ENCODE measurements at places on chromosomes 3 and 15. TPM values are rescaled to one million over a fixed set of nuclear protein-coding genes. Genes with fewer than 3 reads are reported as not detected.

GRCh38 chr3:151468284-151468917, 7.5 kb upstream of the IGSF10 start:
- peak; percentile 81 for DNase-seq

Gene ROBO1
- total RNA-seq = 25.3 TPM

Gene PAQR9
- total RNA-seq = not detected

DNA sequence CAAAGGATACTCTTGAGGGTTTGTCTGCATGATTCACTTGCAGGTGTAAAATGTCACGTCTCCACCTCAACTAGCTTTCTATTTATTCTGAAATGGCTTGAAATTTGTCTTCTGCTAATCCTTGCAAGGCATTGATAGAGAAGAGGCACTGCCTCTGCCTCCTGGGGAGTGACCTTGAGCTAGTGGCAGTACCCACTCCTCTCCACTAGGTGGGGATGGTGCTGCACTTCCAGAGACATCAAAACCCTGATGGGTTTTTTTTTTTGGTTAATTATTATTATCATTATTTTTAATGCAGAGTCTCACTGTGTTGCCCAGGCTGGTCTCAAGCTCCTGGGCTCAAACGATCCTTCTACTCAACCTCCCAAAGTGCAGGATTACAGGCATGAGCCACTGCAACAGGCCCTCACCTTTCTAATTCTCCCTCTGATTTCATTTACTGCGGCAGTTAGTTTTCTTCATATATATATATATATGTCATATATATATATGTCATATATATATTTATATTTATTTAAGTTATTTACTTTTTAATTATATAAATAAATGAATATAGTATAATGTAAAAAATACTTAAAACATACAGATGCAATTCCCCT, 117.6 kb upstream of the EIF1B start:
- DNase-seq = peak; percentile 69

DNA sequence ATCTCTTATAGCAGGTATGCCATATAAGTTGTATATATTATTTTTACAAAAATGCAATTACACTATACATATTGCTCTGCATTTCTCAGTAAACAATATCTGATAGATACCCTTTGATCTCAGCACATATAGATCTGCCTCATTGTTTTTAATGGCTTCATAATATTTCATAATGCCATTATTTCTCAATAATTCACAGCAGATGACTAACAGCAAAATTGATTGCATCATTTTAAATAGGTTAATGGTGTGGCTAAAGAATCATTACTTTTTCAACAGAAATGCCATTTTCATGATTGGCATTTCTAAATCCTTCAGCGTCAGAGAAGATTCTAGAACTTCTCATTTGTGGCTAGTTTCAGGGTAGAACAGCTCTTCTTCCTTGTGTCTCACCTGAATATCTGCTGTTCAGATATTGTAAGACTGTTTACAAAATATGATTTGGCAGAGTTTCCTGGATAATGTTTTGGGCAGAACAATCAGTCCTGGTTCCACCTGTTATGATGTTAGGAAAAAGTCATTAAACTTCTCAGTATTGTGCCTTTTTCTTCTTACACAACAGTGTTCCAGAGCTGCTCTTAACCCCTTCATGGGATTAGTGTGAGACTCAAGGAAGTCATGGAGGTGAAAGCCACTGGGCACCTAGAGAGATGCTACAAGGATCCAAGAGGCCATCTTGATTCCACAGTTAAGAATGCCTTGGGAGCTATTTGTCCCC, 397.6 kb upstream of the THBS1 start:
- no peak for DNase-seq

DNA sequence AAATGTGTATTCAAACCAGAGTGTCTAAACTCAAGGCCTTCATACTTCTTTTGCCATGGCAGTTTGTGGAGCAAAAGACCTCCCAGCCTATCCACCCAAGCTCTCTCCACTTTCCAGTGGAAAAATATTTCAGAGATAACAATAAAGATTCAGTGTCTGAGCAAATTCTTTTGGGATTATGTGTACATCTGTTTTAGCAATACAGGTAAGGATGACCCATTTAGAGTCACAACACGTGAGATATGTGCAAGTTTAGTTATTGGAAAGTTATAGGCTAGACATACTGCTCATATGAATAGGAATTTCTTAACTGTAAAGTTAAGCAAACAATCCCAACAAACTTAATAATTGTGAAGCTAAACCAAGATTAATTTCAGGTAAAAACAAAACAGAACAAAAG, 174.5 kb upstream of the LRIG1 start:
- DNase-seq = peak; percentile 48

DNA sequence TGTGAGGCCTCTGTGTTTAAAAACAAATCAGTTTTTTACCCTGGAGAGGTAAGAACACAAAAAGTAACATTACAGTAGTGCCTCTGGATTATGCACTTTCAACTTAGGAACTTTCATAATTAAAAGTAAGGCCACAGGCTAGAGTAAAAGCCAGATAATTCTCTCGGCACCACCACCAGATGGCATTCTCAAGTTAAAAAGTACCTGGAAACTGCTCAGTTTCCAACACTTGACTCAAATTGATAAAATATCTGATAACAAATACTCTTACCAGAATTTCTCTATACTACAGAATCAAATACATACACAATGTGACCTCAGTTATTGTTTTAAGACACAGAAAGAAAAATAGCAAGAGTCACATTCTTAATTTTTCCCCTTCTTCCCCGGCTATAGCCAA, 19.9 kb downstream of the SPICE1 start:
- DNase-seq = peak; percentile 61

- DNase-seq = peak; percentile 46
Observed at GRCh38 chr3:38031022-38031994, 1.9 kb upstream of the PLCD1 start.

DNA sequence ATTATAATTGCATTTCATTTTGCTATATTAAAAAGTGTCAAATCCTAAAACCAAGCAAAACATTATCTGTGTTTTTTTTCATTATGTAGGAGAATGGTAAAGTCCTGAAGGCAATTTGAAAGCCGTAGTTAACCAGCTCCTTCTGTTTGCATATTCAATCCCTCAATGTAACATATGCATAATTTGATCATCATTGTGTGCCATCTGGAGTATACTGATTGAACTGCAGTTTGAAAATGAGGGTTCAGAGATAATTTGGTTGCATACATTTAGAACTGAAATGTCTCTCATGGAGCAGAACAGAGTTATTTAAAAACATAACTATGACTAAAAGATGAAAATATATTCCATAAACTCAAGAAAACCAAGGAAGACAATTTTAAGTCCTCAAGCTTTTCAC, 518.6 kb downstream of the GBE1 start:
- DNase-seq = peak; percentile 38

GRCh38 chr3:39196671-39197356, 4.4 kb upstream of the XIRP1 start:
- DNase-seq = no peak

- DNase-seq = no peak
Observed at GRCh38 chr15:38005953-38006808, 71.7 kb downstream of the TMCO5A start.
